ENCODE measurements at places on chromosomes 1 and 21.

DNA sequence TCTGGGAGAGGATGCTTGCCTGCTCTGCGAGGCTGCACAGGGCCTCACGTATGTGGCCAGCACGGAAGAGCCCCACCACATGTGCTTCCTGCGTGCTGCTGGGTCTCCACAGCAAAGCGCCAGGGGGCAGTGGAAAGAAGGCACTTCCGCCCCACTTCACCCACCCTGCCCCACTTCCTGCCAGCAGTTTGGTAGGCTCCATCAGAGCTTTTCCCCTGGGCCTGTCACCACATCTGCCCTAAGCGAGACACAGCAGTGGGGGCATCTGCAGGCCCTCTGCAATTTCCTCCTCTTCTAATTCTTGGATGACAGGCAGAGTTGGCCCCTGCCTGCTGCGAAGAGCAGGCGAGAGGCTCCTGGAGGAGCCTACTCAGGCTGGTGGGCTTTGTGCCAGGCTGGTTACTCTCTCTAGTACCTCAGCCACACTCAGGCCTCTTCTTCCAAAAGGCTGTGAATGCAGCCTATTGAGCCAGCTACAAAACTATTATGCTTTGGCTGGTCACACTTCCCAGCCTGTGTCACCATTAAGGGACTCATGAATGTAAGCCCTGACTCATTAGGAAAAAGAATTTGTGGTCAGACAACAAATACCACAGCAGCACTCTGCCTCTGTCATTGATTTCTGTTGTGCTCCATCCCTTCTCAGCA, 25.0 kb downstream of the CD244 start:
- DNase-seq = no peak

GRCh38 chr1:5466487-5466886, 525.7 kb downstream of the NPHP4 start:
- no peak for DNase-seq

- DNase-seq = no peak
Observed at GRCh38 chr21:31848326-31848985, 24.4 kb upstream of the HUNK start.

GRCh38 chr1:221708076-221708571, 33.8 kb downstream of the DUSP10 start:
- no peak for DNase-seq

DNA sequence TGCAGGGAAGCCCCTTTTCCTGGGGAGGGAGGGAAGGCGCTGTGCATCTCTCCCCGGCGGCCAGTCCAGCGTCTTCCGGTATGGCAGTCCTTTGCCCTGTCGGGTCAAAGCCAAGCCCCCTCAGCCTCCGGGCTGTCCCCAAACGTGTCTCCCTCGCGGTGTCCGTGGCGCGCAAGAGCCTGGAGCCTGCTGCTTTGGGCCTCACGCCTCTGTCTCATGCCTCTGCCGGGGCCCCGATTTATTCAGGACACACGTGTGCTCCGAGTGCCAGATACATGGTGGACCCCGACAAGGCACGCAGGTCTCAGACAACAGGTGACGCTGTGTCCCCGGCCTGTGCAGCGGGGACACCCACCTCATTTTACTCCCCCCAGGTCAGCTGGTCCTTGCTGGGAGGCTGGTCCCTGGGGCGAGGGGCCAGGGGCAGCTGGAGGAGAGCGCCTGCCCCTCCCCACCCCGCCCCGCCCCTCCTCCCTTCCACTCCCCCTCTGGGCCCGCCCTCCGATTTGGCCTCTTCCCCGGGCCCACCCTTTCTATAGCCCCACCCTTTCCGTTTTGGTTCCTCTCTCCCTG, 176.7 kb downstream of the CAMTA1 start:
- DNase-seq = no peak

- DNase-seq = no peak
Observed at GRCh38 chr21:28671549-28672195, 321.0 kb downstream of the LTN1 start.

DNA sequence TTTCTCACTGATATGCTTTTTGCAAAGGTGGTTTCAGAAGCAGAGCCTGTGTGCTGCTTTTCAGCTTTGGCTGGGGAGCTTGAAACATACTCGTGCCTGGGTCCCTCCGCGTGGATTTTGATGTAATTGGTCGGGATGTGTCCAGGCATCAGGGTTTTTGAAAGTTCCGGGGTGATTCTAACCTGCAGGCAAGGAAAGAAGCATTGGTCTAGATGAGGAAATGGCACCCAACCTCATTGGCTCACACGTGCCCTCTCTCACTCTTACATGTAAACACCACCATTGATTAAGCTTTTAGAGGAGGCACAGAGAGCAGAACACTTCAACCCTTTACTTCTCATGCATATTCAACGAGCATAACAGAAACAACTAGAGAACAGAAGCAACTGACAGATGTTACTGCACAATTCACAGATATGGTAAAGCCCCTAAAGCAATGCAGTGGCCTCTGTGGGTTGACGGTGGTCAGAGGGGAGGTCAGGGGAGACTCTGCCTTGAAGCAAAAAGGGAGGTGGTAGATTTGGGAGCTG, 112.1 kb downstream of the TLR5 start:
- no peak for DNase-seq

DNA sequence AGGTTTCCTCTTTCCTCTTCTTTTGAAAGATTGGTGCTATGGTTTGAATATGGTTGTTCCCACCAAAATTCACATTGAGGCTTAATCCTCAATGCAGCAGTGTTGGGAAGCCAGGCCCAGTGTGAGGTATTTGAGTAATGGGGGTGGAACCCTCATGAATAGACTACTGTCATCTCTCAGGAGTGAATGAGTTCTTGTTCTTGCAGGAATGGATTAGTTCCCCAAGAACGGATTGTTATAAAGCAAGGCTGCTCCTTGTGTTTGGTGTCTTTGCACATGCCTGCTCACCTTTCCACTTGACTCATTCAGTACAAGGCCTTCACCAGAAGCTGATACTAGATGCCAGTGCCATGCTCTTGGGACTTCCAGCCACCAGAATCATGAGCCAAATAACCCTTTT, 223.2 kb downstream of the BACH1 start:
- DNase-seq = no peak

GRCh38 chr1:70441392-70442035, 30.4 kb downstream of the CTH start:
- DNase-seq = no peak

GRCh38 chr1:233269656-233270055, 25.9 kb downstream of the PCNX2 start:
- peak; percentile 13 for DNase-seq

DNA sequence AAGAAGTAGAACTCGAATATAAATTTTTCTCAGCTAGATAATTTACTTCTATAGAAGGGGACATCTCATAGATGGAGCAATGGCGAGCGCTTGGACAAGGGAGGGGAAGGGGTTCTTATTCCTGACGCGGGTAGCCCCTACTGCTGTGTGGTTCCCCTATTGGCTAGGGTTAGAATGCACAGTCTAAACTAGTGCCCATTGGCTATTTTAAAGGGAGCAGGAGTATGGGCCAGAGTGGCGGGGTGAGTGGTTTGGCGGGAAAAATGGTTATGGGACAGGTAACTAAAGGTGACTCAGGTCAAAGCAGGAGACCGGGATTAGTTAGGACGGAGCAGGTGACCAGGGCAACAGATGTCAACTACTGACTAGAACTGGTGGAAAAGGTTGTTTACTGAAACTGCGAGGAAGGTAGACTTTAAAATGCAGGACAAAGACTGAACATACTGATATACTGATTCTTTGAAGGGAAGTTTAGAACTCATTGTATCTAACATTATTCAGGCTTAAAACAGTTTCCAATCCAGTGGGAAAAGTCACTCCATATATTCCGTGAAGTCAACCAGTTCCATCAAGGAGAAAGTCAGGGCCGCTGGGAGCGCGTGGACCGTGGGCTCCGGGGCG, 940 bp upstream of the ATAD3A start:
- no peak for DNase-seq

DNA sequence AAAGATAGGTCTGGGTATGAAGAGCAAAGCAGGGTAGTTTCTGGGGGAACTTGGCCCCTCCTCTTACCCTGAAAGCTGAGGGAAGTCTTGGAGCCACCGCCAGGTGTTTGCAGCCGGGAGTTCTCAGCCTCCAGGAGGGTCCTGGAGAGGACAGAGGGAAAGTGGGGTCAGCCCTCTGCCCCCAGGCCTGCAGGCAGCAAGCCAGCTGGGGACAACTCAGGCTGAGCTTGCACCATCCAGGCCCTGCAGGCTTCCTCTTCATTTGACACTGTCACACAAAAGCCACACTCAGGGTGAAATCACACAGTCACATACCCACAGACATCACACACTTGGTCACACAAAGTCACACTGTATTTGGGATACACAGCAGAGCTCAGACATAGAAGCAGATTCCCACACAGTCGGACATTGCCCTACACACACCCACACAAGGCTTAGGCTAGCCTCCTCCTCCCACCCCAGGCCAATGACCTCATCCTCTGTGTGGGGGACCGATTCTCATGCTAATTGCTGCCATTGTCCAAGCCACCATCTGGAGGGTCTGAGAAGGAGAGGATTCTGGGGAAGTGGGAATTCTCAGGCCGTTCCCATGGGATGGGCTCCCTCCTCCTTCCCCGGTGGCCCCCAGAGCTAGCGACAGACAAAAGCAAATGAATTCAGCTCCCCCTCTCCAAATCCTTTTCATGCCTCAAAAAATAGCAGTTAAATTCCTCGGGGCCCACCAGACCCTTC, 3.7 kb downstream of the NES start:
- DNase-seq = no peak

- no peak for DNase-seq
Observed at GRCh38 chr1:212955098-212955497, 4.8 kb downstream of the VASH2 start.

- no peak for DNase-seq
Observed at GRCh38 chr1:183070234-183070922, 47.2 kb downstream of the LAMC1 start.

DNA sequence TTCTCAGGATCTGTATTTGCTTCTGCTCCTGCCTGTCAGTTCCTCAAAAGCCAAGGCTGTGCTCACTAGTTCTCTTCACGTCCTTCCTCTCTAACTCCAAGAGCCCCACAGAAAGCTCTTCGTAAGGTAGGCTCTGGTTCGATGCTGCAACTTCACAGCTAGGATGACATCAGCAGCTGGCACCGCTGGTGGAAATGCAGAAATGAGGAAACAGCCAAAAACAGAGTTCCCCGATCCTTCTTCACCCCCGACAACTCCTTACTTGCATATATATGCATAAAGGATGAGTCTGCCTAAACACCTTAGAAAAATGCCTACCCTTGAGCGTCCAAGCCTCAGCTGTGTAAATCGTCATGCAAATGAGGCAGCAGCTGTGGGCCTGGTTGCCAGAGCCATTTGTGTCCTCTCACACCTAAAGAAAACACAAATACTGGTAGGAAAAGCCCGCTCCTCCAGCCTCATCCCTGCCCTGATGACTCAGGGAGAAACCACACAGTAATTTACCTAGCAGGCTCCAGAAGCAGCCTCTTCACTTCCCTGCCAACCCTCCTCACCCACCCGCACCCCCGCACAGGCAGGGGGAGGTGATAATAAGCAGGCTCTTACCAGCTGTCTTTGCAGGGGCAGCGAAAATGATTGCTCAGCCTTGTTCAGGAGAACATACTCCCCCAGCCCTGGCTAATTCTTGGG, 28.2 kb downstream of the BATF3 start:
- DNase-seq = no peak

GRCh38 chr1:43577655-43578542, 47.2 kb downstream of the PTPRF start:
- no peak for DNase-seq

DNA sequence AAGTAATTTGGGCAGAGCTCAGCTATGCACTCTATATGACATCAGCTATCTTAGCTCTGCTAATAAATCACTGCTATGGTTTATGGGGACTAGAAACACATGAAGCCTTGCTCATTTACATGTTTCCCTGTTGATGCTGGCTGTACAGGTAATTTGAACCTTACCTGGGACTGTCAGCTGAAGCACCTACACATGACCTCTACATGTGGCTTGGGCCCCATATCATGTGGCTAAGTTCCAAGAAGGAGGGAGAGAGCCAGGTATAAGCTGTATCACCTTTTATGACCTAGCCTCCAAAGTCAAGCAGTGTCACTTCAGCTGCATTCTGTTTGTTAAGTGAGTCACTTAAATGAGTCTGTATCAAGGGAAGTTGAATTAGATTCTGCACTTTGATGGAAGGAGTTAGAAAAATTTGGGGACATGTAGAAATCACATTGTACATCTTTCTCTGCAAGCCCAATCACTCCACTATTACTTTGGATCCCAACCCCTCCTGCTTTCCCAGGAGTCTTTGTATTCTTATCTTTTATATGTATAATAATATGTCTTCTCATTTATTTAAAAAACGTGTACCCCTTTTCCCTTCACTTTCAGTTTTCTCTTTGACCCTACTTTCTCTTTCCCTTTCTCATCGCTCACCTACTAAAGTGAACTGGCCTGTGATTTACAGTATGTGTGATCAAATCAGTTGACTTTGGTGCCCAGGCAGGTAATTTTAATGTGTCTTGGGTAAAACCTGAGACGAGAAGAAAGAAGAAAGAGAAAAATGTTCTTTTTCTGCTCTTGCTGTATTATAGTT, 53.4 kb upstream of the PRKACB start:
- no peak for DNase-seq

GRCh38 chr1:23751050-23751814, 8.0 kb downstream of the ELOA start:
- DNase-seq = no peak

GRCh38 chr1:46236882-46237281, 10.7 kb upstream of the RAD54L start:
- DNase-seq = no peak

GRCh38 chr1:6496365-6496721, 4.9 kb upstream of the PLEKHG5 start:
- no peak for DNase-seq

DNA sequence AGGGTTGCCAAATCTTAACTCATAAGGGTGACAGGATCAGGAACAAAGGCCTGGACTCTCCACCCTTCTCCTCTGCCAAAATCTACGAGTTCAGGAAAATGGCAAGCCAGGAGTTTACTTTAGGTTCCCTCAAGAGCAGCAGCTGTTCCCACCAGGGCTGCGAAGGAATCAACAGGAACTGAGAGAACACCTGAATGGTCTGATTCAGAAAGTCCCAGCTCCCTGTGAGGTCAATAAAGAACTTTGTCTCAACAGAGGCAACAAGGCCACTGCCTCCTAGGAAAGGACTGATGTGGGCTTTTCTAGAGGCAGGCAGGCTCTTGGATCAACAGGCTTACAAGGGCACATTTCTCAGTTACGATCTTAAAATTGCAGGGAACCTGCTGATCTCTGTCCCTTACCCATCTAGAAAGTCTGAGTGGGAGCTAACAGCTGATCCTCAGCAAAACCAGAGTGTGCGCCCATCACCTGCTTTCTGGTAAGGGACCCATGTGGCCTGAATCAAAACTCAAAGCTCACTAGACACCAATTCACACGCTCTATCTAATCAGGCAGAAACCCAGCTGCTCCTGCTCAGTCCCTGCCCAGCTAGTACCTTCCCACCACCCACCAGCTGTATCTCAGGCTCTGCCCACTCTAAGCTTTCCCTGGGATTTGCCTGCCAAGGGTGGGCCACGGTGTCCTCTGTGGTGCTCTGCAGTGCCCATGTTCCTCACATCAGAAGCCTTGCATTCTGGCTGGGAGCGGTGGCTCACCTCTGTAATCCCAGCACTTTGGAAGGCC, 83.1 kb downstream of the CAPZB start:
- DNase-seq = no peak

All from AG04450 (cell line).